Subcutaneous preadipocyte (primary cell): ENCODE measurements at places on chromosomes 13 and 19. TPM values are rescaled to one million over a fixed set of nuclear protein-coding genes. Genes with fewer than 3 reads are reported as not detected.

PEG3 gene
- 0.39 and 1.8 TPM in 2 replicates for total RNA-seq

IL4I1 gene
- 0.20 and 1.1 TPM in 2 replicates for total RNA-seq

ZNF91 gene
- total RNA-seq = 19.0 and 20.2 TPM in 2 replicates

GRK1 gene
- total RNA-seq = not detected in 2 replicates

PTGIR gene
- 7.0 and 9.6 TPM in 2 replicates for total RNA-seq

ZNF492 gene
- 1.1 and 1.4 TPM in 2 replicates for total RNA-seq

PRKCG gene
- total RNA-seq = not detected in 2 replicates

CYP4F2 gene
- total RNA-seq = not detected in 2 replicates

ERCC1 gene
- total RNA-seq = 131 and 162 TPM in 2 replicates

GRIN2D gene
- 0.37 and 0.78 TPM in 2 replicates for total RNA-seq

RINL gene
- total RNA-seq = 2.2 and 4.3 TPM in 2 replicates

FBL gene
- 199 and 231 TPM in 2 replicates for total RNA-seq

MLLT1 gene
- total RNA-seq = 9.2 and 13.3 TPM in 2 replicates

PNMA8B gene
- total RNA-seq = 0.78 and 1.1 TPM in 2 replicates

CEACAM19 gene
- 1.1 and 1.4 TPM in 2 replicates for total RNA-seq

ZNF730 gene
- 1.1 and 2.7 TPM in 2 replicates for total RNA-seq

KLK3 gene
- not detected in 2 replicates for total RNA-seq

KISS1R gene
- not detected in 2 replicates for total RNA-seq

LIM2 gene
- not detected in 2 replicates for total RNA-seq

SIGLEC5 gene
- not detected in 2 replicates for total RNA-seq

DCLK1 gene
- 38.9 and 78.3 TPM in 2 replicates for total RNA-seq

CCDC122 gene
- 5.3 and 6.6 TPM in 2 replicates for total RNA-seq

ZNF649 gene
- total RNA-seq = 5.5 and 6.5 TPM in 2 replicates

VSTM2B gene
- not detected in 2 replicates for total RNA-seq

TMEM238 gene
- total RNA-seq = not detected in 2 replicates

FARP1 gene
- 7.7 and 15.6 TPM in 2 replicates for total RNA-seq

FGF14 gene
- total RNA-seq = 8.1 and 11.5 TPM in 2 replicates

ZNF541 gene
- total RNA-seq = under 0.01 TPM in 2 replicates

GDF15 gene
- 17.3 and 18.0 TPM in 2 replicates for total RNA-seq

CCDC159 gene
- 2.2 and 2.9 TPM in 2 replicates for total RNA-seq

FFAR3 gene
- total RNA-seq = not detected in 2 replicates

ZNF135 gene
- total RNA-seq = 0.78 and 2.2 TPM in 2 replicates

CTU1 gene
- 7.6 and 7.7 TPM in 2 replicates for total RNA-seq

SLC7A10 gene
- total RNA-seq = not detected in 2 replicates

AP1M2 gene
- not detected in 2 replicates for total RNA-seq

FCER2 gene
- total RNA-seq = not detected in 2 replicates

DIAPH3 gene
- 12.1 and 22.7 TPM in 2 replicates for total RNA-seq

OXGR1 gene
- total RNA-seq = not detected in 2 replicates

BRD4 gene
- total RNA-seq = 17.6 and 21.9 TPM in 2 replicates

ZFP28 gene
- 5.1 and 7.0 TPM in 2 replicates for total RNA-seq

RAB3A gene
- total RNA-seq = 1.1 and 1.2 TPM in 2 replicates

ERICH4 gene
- total RNA-seq = not detected in 2 replicates

BEST2 gene
- not detected in 2 replicates for total RNA-seq

NCCRP1 gene
- total RNA-seq = not detected in 2 replicates

IL17D gene
- total RNA-seq = 0.98 and 1.5 TPM in 2 replicates

KCNN4 gene
- total RNA-seq = 2.0 and 2.9 TPM in 2 replicates

ETHE1 gene
- 41.2 and 59.2 TPM in 2 replicates for total RNA-seq

SIGLEC14 gene
- not detected in 2 replicates for total RNA-seq

FAM124A gene
- 1.4 and 1.8 TPM in 2 replicates for total RNA-seq

C5AR1 gene
- 0.37 TPM in 1 of 2 replicates, not detected in the other for total RNA-seq

SELENOV gene
- total RNA-seq = not detected in 2 replicates

LGALS4 gene
- total RNA-seq = not detected in 2 replicates

ZNF324B gene
- total RNA-seq = 11.8 and 14.5 TPM in 2 replicates

IRGC gene
- total RNA-seq = not detected in 2 replicates

USPL1 gene
- total RNA-seq = 11.3 and 12.9 TPM in 2 replicates

SHISA2 gene
- total RNA-seq = 0.39 TPM in 1 of 2 replicates, not detected in the other

PLIN4 gene
- total RNA-seq = 2.6 and 4.7 TPM in 2 replicates

SOX21 gene
- not detected in 2 replicates for total RNA-seq
